ENCODE measurements at places on chromosomes 11 and 22.

DNA sequence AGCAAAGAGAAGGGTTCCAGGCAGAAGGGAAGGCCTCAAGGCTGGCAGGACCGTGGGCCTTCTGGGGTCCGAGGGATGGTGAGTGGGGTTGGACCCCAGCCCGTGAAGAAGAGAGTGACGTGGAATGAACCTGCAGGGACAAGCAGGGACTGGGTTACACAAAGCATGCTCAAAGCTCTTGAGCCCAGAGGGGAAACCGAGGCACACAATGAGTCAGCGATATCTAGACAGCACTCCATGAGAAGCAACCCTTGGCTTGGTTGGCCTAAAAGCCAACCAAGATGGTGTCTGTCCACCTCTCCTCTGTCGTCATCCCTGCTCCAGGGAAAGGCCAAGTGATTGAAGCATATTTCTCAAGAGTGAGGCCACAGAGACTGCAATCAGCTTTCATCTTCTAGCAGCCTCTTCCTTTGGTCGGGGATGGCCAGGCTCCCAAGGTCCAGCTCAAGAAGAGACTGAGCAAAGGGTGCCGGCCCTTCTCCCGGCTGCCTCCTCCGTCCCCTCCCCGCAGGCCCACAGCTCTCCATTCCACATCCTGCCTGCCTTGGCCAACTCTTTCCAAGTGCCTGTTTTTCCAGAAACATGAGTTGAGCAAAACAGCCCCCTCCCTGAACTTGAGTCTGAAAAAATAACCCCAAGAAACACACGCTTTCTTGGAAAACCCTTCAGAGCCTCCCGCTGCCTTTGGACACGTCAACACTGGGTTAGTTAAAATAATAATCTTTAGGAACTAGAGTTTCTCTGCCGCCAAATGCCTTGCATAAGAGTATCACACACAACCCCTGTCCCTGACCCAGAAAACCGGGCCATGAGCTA is 556.6 kb downstream of the MIAT start:
- no peak for DNase-seq

DNA sequence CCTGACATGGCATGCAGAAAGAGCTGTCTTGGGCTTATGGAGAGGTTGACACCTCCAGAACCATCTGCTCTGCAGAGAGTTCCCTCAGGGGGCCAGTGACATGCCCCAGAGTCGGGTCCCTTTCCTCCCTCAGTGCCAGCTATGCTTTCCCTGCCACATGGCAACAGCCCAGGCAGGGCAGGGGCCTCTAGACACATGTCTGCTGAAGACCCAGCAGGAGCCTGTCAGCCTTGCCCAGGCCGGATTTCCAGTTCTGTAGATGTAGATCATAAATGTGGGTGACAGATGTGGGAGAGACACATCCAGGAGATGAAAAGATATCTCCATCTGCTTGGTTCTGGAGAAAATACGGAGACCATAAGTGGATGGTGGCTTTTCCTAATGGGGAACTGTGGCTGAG is 25.5 kb downstream of the NAV2 start:
- DNase-seq, result no peak

GRCh38 chr11:34658071-34659015 is 37.5 kb downstream of the EHF start:
- no peak for DNase-seq

DNA sequence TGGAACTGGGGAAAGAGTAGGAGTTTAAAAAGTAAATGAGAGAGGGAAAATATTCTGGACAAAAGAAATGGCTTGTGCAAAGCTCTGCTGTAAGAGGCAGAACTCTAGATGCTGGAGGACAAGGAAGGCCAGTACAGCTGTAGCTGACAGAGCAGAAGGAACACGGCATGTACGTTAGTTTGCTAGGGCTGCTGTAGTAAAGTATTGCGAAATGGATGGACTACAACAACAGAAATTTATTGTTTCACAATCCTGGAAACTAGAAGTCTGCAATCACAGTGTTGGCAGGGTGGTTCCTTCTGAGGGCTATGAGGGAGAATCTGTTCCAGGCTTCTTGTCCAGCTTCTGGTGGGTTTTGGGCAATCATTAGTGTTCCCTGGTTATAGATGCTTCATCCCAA is 454.4 kb downstream of the NTM start:
- DNase-seq, result no peak

DNA sequence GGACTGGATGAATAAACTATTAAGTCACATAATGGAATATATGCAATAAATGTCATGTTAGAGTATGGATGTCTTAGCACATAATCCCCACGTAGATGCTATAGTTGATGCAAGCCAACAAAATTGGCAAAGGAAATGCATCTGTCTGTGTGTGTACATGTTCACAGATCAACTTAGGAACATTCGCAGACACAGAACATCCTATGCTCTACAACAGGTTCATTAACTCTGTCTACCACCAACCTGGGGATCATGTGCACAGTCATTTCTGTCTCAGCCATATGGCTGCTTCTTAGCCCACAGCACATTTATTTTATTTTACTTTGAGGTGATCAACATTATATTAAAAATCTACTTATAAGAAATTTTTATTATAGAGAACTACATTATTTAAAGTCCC is 4.9 kb downstream of the MSANTD4 start:
- DNase-seq, result no peak

DNA sequence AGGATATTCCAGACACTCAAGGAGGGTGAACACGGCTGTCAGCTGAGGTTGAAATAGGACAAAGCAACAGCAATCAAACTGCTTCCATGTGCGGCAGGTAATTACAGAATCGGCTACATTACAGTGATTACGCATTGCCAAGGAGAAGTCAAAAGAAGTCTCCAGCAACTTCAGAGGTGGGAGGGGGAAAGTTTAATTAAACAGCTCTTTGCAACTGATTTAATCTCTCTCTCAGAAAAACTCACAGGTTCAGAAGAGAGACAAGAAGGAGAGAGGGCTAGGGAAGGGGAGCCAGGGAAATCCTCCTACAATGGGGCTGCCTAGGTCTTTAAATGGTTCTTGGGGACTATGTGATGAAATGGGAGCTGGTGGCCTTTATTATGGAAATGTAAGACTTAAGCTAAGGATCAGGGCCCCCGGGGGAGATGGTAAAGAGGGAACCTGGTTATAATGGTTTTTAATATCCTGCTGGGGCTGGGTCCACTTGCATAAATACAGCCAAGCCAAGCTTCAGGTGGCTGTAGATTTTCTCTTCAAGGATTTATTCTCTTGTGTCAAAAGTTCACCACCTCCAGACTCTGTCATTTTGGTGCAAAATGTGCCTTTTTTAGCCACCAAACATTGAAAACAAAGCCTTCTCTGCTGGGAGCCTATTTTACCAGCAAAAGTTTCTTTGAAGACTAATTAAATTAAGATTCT is 354.7 kb upstream of the NARS2 start:
- DNase-seq, result no peak

DNA sequence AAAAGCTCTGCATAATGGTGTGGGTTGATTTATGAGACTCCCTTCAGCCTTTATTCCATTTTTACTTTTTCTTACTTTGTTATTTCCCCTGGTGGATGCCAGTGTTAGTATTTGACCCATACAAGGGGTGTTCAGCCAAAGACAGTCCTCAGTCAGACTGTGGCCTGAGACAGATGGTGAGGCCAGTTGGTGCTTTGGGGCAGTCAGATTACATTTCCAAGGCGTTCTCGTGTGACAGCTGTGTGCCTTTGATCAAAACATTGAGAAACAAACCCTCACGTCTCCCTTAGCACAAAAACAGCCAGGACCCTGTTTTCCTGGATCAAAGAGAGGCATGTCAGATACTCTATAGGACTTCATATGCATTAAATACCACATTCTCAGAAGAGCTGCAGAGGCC is 31.3 kb upstream of the SLN start:
- no peak for DNase-seq

GRCh38 chr11:20163783-20164481 is 3.7 kb upstream of the DBX1 start:
- DNase-seq, result no peak

GRCh38 chr22:29215012-29215860 is 9.5 kb downstream of the EMID1 start:
- DNase-seq, result no peak

- DNase-seq, result no peak
These were observed 778.3 kb upstream of the LRRC4C start for GRCh38 chr11:42237701-42238235.

All from activated CD8-positive, alpha-beta memory T cell treated with anti-CD3 and anti-CD28 coated beads for 24 hours (primary cell).